Mesendoderm (in vitro differentiated cells): ENCODE measurements at places on chromosomes 11 and 22.
A peak's percentile ranks its signal among the peaks of the same experiment; 100 is the strongest.

GRCh38 chr11:125926682-125927081, 19.2 kb upstream of the VSIG10L2 start:
- H3K4me1 ChIP-seq, result no peaks in the 10 kb centered on the region
- H3K36me3 ChIP-seq, result no peaks in the 10 kb centered on the region
- H3K4me3 ChIP-seq, result no peak overlapping the region
- no peaks in the 10 kb centered on the region for H3K27me3 ChIP-seq
- no peak for DNase-seq

DNA sequence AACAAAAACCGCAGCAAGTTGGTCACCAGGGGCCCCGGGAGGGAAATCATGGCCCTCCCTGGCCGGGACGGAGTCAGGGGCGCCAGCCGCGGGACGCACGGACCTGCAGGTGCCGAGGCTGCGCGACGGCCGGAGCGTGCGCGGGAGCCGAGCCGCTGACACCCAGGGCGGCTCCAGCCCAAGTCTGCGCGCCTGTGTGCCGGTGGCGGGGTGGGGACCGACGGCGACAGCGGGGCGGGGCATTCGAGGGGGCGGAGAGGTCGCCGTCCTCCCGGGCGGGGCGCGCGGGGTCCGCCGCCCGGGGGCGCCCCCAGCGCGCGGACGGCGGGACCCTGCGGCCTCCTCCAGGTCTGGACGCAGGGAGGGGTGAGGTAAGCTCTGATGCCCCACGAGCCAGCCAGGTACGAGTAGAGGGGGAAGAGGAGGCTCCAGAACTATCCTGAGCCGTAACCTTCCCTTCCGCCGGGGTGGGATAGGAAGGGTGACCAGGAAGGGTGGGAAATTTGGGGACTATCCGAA, at the start of gene ESAM:
ESAM (minus strand) TSS at position 186 of the 519 bp plus-strand sequence; CDS start at position 50, 136 bp downstream.
- peaks cover 3% of the 10 kb centered on the region for H3K4me1 ChIP-seq
- H3K27me3 ChIP-seq, result peaks cover 44% of the 10 kb centered on the region
- peaks cover 1% of the 10 kb centered on the region for H3K36me3 ChIP-seq

DNA sequence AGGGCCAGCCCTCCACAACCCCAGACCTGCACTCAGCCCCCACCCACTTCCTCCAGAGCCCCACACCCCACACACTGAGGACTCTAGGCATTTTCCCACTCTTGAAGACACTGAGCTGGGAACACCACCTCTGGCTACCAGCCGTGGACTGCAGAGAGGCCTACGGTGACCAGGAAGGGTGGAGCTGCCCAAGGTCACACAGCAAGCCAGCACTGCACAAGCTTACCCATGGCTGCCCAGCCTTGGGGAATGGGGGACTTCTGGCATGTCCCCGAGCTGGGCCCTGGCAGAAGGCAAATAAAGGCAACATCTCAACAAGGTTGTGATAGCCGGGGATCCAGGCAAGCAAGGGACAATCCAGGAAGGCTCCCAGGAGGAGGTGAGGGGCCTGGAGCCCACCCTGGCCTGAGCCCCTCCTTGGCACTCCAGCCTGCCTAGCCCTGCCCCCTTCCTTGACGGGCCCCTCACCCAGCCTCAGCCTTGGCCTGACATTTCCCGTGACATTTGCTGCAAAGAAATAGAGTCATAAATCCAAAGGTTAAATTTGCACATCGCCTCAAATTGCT, 5.5 kb downstream of the RTN4R start:
- no peaks in the 10 kb centered on the region for H3K4me1 ChIP-seq
- no peak overlapping the region for H3K4me3 ChIP-seq
- H3K27ac ChIP-seq, result no peak overlapping the region
- H3K36me3 ChIP-seq, result no peaks in the 10 kb centered on the region
- DNase-seq, result no peak
- H3K27me3 ChIP-seq, result no peaks in the 10 kb centered on the region

- no peaks in the 10 kb centered on the region for H3K4me1 ChIP-seq
- no peak overlapping the region for H3K4me3 ChIP-seq
- no peaks in the 10 kb centered on the region for H3K27me3 ChIP-seq
- H3K27ac ChIP-seq, result no peak overlapping the region
Observed at GRCh38 chr11:116613206-116613875, 159.4 kb downstream of the BUD13 start.

DNA sequence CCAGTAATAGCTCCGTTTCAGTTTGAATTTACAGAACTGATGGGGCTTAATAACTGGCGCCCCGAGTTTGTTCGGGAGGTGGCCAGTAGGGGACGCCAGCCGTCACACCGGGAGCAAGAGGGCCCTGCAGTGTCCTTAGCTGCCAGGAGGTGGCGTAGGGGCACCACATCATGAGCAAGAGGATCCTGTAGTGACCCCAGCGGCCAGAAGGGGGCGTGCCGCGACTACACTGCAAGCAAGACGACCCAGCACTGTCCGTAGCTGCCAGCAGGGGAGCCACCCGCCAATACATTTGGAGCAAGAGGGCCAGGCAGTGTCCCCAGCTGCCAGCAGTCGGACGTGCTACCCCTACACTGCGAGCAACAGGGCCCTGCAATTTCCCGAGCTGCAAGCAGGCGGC, 663.7 kb upstream of the B3GAT1 start:
- H3K36me3 ChIP-seq, result no peaks in the 10 kb centered on the region
- no peaks in the 10 kb centered on the region for H3K27me3 ChIP-seq
- peak; percentile 84 for DNase-seq

GRCh38 chr11:69333149-69333710, 39.3 kb downstream of the MYEOV start:
- no peaks in the 10 kb centered on the region for H3K36me3 ChIP-seq
- no peak overlapping the region for H3K27ac ChIP-seq
- H3K4me3 ChIP-seq, result no peak overlapping the region
- no peaks in the 10 kb centered on the region for H3K27me3 ChIP-seq
- DNase-seq, result no peak
- H3K4me1 ChIP-seq, result no peaks in the 10 kb centered on the region

- H3K36me3 ChIP-seq, result no peaks in the 10 kb centered on the region
- no peak overlapping the region for H3K4me3 ChIP-seq
- no peak for DNase-seq
- H3K27ac ChIP-seq, result no peak overlapping the region
- H3K4me1 ChIP-seq, result no peaks in the 10 kb centered on the region
- H3K27me3 ChIP-seq, result no peaks in the 10 kb centered on the region
Observed at GRCh38 chr11:21415606-21416005, 746.2 kb downstream of the NELL1 start.

DNA sequence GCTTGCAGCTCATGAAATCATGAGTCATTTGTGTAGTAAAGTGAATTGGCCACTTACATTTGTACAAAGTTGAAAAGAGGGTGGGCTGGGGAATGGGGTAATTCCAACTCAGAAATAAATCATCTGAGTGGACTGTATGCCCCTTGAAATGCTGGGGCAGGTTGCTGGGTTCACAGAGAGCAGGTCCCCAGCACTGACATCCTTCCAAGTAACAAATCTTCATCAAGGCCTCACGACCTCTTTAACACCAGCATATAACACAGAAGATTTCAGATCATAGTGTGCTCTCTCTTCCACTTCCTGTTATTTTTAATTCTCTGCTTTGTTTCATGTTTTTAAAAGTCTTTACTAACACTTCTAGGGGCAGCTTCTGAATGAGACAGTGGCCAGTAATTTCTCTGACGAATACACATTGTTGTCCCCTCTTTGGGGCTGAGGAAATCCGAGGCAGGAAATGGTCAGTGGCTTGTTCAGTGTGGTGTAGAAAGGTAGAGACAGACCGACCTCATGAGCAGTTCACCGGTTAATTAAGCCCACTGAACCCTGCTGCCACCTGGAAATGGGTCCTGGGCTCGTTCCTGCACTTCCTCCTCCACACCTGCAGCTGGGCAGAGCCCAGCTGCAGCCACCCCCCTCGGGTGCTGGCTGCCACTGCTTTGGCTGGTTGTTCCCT, 127.7 kb downstream of the MAML2 start:
- H3K4me1 ChIP-seq, result peaks cover 8% of the 10 kb centered on the region
- no peaks in the 10 kb centered on the region for H3K27me3 ChIP-seq
- no peaks in the 10 kb centered on the region for H3K36me3 ChIP-seq
- DNase-seq, result no peak
- no peak overlapping the region for H3K4me3 ChIP-seq
- H3K27ac ChIP-seq, result no peak overlapping the region

DNA sequence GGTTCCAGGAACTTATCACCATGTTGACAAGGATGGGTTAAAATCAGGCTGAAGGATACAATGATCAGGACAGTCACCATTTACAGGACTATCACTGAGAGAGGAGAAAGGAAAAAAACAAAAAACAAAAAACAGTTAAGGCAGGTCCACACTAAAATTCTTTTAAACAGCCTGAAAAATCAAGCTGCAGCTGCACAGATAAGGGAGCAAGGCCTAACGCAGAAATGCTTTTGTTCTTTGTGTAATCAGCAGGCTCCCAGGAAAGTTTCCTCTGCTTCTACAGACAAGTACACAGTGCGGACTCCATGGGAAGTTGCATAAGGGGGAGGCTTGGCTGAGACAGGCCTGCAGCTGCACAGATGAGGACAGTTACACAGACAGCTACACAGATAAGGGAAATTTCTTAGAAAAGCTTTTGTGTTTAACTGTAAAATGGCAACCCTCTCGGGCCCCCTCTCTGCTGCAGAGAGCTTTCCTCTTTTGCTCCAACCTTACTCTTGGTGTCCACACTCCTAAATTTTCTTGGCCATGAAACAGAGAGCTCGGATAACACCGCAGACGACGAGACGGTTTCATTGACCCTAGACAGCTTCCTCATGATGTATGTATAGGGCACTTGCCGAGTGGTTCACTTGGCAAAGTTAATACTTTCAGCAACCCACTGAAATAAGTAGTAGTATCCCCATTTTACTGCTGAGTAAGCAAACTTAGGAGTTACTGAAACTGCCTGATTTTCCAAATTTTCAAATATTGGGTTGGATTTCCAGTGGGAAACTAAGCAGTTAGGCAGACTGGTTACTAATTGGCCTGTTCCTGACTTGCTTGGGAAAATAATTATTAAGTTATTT, 45.5 kb downstream of the PIWIL3 start:
- H3K4me1 ChIP-seq, result no peaks in the 10 kb centered on the region
- no peaks in the 10 kb centered on the region for H3K36me3 ChIP-seq
- H3K27ac ChIP-seq, result no peak overlapping the region
- no peak overlapping the region for H3K4me3 ChIP-seq
- no peaks in the 10 kb centered on the region for H3K27me3 ChIP-seq
- no peak for DNase-seq

DNA sequence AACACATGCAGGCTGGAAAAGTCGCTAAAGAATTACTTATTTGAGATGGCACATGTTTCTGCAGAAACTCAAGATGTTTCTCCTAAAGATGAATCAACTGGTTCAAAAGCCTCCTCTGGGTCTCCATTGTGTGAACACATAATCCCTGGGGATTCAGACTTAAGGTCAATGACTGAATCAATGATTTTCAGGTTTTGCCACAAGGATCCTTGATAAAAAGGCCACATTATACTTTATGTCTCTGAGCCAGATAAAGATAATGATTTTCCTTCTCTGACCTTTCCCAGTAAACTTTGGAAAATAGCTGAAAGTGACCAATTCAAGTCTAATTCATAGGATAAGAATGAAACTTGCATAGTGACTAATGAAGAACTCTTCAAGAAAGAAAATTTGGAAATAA, 2.3 kb upstream of the XKR3 start:
- H3K36me3 ChIP-seq, result no peaks in the 10 kb centered on the region
- no peak for DNase-seq
- H3K27ac ChIP-seq, result no peak overlapping the region
- H3K27me3 ChIP-seq, result no peaks in the 10 kb centered on the region

- no peaks in the 10 kb centered on the region for H3K4me1 ChIP-seq
- no peak overlapping the region for H3K27ac ChIP-seq
- peak; percentile 93 for DNase-seq
Observed at GRCh38 chr11:1825039-1825740, 9.6 kb upstream of the SYT8 start.

DNA sequence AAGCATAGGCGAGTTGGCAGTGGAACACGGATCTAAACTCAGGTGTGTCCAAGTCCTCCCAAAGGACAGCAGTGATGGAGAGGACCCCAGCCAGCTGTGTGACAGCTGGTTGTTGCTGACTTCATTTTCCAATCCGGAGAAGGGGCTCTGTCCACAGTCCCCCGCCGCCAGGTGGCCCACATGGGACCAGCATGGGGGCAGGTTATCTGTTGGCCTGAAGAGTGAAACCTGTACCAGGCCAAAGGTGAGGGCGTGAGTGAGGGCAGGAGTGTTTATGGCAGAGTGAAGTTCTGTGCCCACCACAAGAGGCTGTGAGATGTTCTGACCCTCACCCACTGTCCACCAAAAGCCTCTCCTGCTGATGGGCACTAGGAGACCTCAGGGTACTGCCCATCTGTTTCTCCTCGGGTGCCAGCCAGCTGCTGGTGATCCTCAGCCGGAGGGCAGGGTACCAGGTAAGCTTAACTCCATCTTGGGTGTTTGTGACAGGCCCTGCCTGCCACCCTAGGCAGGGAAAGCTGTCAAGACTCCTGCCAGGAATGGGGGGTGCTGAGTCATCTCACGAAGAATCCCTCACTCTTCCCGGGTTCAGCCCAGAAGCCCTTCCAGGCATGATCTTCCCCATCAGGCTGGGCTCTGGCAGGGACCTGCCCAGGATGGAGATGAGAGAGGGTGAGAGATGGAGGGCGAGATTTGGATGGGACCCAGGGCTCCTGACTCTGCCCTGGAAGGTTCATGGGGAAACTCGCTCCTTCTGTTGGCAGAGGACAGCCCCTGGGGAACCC, 15.5 kb upstream of the TAB1 start:
- no peaks in the 10 kb centered on the region for H3K36me3 ChIP-seq
- no peaks in the 10 kb centered on the region for H3K27me3 ChIP-seq
- H3K4me1 ChIP-seq, result no peaks in the 10 kb centered on the region
- no peak for DNase-seq
- H3K4me3 ChIP-seq, result no peak overlapping the region
- H3K27ac ChIP-seq, result no peak overlapping the region

DNA sequence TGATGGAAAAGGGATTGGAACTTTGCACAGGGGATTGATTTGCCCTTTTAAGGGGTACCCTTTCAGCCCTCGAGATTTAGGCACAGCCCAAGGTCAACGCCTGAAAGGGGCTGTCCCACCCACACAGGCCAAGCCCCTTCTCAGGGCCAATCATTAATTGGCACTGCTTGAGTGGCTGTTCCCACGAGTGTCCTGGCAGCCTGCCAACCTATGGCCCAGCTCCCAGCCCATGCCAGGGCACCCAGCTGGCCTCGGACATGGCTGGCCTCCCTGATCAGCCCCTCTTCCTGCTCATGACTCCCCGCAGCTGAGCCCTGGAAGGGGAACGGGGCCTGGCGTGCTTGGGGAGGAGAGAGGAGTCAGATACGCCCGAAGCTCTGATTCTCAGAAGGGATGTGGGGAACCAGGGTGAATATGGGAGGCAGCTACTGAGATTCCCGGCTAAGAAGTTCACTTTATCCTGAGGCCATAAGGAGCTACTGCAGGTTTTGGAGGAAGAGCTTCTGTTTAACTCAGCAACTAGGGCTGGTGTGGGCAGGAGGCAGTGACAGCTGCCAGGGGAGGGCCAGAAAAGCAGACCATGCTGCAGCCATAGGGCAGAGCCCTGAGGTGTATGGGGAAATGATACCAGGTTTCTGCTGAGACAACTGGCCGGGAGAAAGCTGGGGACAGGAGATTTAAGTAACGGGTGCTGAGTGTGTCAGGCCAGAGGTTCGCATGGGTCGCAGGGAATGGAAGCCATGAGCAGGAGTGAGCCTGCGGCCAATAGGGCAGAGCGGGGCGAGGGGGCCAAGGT, 30.0 kb downstream of the WNT7B start:
- no peaks in the 10 kb centered on the region for H3K36me3 ChIP-seq
- DNase-seq, result no peak
- H3K27me3 ChIP-seq, result no peaks in the 10 kb centered on the region
- H3K27ac ChIP-seq, result no peak overlapping the region
